Keratinocyte (primary cell): ENCODE measurements at places on chromosomes 12 and 14. TPM values are rescaled to one million over a fixed set of nuclear protein-coding genes. Genes with fewer than 3 reads are reported as not detected.

GRCh38 chr12:24905431-24905830 lies 43.5 kb downstream of the BCAT1 start:
- no peaks in the 10 kb centered on the region for H3K36me3 ChIP-seq
- H3K27me3 ChIP-seq, result no peaks in the 10 kb centered on the region
- DNase-seq, result no peak
- peaks cover 29% of the 10 kb centered on the region for H3K4me1 ChIP-seq

GRCh38 chr12:119181944-119182343 lies 3.2 kb downstream of the HSPB8 start:
- peaks cover 25% of the 10 kb centered on the region for H3K4me1 ChIP-seq
- no peaks in the 10 kb centered on the region for H3K36me3 ChIP-seq
- H3K27ac ChIP-seq, result no peak overlapping the region

CARMIL3 gene
- 0.02 to 0.76 TPM (median 0.12 TPM) in 3 replicates for polyA plus RNA-seq

- H3K36me3 ChIP-seq, result no peaks in the 10 kb centered on the region
- no peak overlapping the region for H3K27ac ChIP-seq
- no peak overlapping the region for H3K4me3 ChIP-seq
- peaks cover 5% of the 10 kb centered on the region for H3K27me3 ChIP-seq
Measured at GRCh38 chr14:72701605-72702004, 192.3 kb downstream of the DPF3 start.

DNA sequence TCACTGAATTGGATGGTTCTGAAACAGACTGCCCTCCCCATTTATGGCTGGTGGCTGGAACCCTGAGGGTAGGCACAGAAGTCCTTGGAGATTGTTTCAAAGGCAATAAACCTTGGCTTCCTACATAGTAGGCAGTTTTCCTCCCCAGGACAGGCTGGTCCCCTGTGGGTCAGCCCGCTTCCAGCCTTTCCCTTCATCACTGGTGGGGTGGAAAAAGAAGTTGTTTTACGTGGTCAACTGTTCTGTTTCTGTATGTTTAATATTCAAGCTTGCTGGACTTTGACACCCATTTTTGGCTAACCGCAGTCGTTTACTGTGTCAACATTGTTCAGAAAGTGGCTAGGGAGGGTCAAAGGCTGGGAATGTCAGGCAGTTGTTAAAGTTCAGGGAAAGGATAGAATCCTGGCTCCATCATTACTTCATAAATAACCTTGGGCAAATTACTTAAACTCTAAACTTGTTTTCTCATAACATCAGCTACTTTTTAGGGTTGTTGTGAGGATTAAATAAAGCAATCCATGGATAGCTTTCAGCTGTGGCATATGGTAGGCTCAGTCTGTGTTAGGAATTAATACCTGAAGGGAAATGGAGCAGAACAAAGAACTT lies 2.4 kb downstream of the KLHDC2 start:
- no peak overlapping the region for H3K27ac ChIP-seq
- no peak overlapping the region for H3K4me3 ChIP-seq
- H3K27me3 ChIP-seq, result no peaks in the 10 kb centered on the region
- DNase-seq, result no peak
- no peaks in the 10 kb centered on the region for H3K36me3 ChIP-seq

GRCh38 chr14:63715360-63715759 lies 12.5 kb downstream of the SGPP1 start:
- H3K27ac ChIP-seq, result no peak overlapping the region
- DNase-seq, result no peak
- peaks cover 11% of the 10 kb centered on the region for H3K4me1 ChIP-seq

DNA sequence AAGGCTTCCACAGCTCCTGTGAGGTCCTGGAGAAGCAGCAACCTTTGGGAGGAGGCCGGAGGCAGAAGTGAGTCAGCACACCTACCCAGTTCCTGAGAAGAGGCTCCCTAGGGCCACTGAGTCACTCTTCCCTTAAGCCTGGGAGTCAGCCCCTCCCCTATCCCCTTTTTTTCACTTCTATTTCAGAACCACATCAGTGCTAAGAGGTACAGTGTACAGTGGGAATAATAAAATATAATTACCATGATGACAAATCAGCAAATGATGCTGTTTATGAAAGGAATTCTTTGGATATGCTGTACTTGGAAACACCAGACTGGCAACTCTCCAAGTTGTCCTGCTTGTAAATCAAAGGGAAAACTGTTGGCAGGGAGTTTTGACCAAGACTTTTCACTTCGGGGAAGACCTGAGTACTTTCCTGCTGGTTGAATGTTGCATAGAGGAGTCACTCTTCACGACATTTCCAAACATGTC lies 7.8 kb upstream of the TBPL2 start:
- no peaks in the 10 kb centered on the region for H3K27me3 ChIP-seq
- H3K27ac ChIP-seq, result peak overlapping the region; percentile 73
- H3K36me3 ChIP-seq, result no peaks in the 10 kb centered on the region
- H3K4me3 ChIP-seq, result no peak overlapping the region
- H3K4me1 ChIP-seq, result peaks cover 50% of the 10 kb centered on the region
- DNase-seq, result peak; percentile 92

GRCh38 chr12:89544681-89545184 lies 18.9 kb upstream of the POC1B start:
- no peaks in the 10 kb centered on the region for H3K36me3 ChIP-seq
- no peak for DNase-seq
- no peak overlapping the region for H3K4me3 ChIP-seq
- H3K27me3 ChIP-seq, result no peaks in the 10 kb centered on the region

GRCh38 chr14:23406244-23406643 lies 1.8 kb downstream of the MYH6 start:
- H3K4me1 ChIP-seq, result no peaks in the 10 kb centered on the region
- no peak overlapping the region for H3K4me3 ChIP-seq
- H3K27me3 ChIP-seq, result peaks cover 12% of the 10 kb centered on the region

KRT86 gene
- polyA plus RNA-seq, result 0.03 TPM in 1 of 3 replicates, not detected in the others

DNA sequence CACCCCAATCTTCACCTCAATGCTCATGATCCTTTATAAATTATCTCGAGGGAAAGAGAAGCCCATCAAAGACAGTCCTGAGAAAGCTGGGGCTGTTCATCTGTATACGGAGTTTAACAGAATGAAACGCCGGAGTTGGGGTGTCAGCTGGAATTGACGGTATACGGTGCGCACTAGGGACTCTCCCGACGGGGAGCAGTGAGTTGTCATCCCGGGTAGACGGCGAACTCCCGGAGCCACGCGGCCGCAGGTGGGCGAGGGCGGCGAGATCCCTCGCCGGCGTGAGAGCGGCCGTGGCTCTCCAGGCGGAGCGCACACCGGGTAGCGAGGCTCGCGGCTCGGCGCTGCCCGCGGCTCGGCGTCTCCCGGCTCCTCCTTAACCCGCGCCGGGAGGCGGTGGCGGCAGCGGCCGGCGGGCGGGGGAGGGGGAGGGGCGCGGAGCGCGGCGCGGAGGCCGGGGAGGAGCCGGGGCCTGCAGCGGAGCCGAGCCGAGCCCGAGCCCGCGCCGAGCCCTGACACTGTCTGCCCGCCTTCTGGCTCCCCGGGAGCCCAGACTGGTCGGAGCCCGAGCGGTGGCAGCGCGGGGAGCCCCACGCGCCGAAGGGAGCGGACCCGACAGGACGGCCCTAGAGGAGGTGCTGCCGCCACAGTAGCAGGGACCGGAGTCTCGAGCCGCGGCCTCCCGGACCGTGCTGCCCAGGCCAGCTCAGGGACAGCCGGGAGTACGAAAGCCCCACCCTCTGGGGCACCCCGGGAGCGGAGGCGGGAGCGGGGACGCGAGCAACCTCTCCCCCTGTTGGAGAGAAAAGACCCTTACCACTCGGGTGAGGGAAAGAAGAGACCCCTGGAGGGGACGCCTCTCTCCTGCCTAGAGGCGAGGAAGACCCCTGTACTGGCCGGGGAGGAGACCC lies at the start of gene FOXJ2:
Gene FOXJ2 (plus strand): TSS at position 475 of the 911 bp plus-strand sequence. CDS start 7,117 bp downstream, outside the sequence.
- H3K4me1 ChIP-seq, result peaks cover 42% of the 10 kb centered on the region
- peaks cover 3% of the 10 kb centered on the region for H3K36me3 ChIP-seq
- H3K27ac ChIP-seq, result peak within 1 kb of the TSS; percentile 87
- no peak for DNase-seq
- H3K27me3 ChIP-seq, result no peaks in the 10 kb centered on the region

DNA sequence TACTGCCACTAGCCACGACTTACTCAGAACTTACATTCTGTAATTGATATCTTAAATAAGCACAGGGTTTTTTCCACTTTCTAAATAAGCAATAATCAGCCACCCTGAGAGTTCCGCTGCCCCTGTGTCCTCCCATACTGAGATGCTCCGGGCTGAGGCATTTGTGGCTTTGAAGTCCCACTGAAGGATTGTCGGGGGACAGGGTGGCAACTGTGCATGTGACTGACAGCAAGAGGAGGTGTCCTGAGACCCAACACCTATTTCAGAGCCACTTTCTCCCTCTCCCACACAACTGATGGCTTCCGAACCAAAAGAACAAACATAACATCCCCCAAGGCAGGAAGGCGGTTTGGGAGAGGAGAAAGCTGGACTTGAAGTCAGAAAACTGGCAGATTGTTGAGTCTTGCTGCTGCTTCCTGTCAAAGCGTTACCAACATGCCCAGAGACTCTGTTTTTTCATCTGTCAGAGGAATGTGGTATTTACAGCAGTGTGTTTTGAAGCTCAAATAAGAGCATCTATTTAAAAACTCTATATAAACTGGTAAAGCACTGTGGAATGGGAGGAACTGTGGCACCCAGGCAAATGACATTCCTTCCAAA lies 157.9 kb upstream of the FKBP4 start:
- no peak overlapping the region for H3K27ac ChIP-seq
- H3K4me1 ChIP-seq, result peaks cover 4% of the 10 kb centered on the region
- H3K27me3 ChIP-seq, result peaks cover 3% of the 10 kb centered on the region
- no peak overlapping the region for H3K4me3 ChIP-seq
- no peaks in the 10 kb centered on the region for H3K36me3 ChIP-seq

DNA sequence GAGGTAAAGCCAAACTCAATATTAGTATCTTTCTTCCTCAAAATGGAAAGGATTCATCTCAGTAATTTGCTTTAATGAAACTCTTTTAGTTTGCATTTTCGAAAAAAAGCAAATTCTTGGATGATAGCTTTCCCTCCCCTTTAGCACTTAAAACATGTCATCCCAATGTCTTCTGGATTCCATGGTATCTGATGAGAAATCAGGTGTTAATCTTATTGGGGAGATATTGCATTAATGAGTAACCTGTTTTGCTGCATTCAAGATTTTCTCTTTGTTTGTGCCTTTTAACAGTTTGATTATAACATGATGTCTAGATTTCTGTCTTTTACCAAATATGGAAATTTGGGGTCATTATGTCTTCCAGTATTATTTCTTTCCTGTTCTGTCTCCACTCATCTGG lies 405.1 kb upstream of the FOXG1 start:
- no peak overlapping the region for H3K27ac ChIP-seq
- H3K4me1 ChIP-seq, result no peaks in the 10 kb centered on the region
- no peak for DNase-seq
- no peak overlapping the region for H3K4me3 ChIP-seq
- H3K36me3 ChIP-seq, result no peaks in the 10 kb centered on the region

GRCh38 chr14:37140176-37140575 lies 32.2 kb downstream of the SLC25A21 start:
- H3K27me3 ChIP-seq, result no peaks in the 10 kb centered on the region
- H3K27ac ChIP-seq, result no peak overlapping the region
- H3K4me3 ChIP-seq, result no peak overlapping the region
- H3K4me1 ChIP-seq, result no peaks in the 10 kb centered on the region

GRCh38 chr14:57085801-57086200 lies 182.9 kb downstream of the EXOC5 start:
- no peak overlapping the region for H3K27ac ChIP-seq
- no peaks in the 10 kb centered on the region for H3K36me3 ChIP-seq
- no peak for DNase-seq
- H3K4me3 ChIP-seq, result no peak overlapping the region
- H3K27me3 ChIP-seq, result no peaks in the 10 kb centered on the region
- H3K4me1 ChIP-seq, result no peaks in the 10 kb centered on the region

TESPA1 gene
- polyA plus RNA-seq, result 0.08 TPM in 1 of 3 replicates, not detected in the others

DNA sequence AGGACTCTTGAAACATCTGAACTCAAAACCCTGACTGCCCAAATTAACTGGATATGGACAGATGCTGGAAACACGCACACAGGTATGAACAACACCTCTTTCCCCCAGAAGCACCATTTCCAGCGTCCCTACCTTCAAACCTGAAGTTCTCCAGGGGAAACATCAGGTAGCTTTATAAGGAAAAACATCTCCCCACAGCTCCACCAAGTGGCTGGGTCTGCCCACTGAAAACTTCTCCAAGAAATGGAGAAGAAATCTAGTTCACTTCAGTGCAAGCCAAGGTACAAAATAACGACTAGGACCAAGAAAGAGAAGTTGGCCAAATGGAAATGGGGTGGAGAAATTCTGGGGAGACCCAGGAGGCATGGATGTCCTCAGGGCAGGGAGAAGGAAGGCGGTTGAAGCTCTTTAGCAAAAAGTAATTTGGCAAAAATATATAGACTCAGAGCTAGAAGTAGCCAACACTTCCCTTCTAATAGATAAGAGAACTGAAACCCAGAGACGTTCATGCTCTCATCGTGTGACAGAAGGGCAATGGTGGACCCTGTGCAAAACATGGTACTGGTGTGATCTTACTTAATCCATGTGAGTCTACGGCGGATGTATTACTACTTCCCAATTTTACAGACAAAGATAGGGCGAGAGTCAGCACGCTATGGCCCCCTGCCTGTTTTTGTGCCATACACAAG lies 10.5 kb upstream of the NUAK1 start:
- no peaks in the 10 kb centered on the region for H3K36me3 ChIP-seq
- H3K27me3 ChIP-seq, result no peaks in the 10 kb centered on the region
- H3K27ac ChIP-seq, result no peak overlapping the region
- no peak for DNase-seq

LAG3 gene
- polyA plus RNA-seq, result 0.09 to 0.14 TPM (median 0.09 TPM) in 3 replicates

GRCh38 chr12:132827763-132828703 lies 636 bp downstream of the GOLGA3 start:
- peaks cover 22% of the 10 kb centered on the region for H3K36me3 ChIP-seq
- peak overlapping the region; percentile 92 for H3K27ac ChIP-seq
- H3K27me3 ChIP-seq, result no peaks in the 10 kb centered on the region
- H3K4me1 ChIP-seq, result peaks cover 15% of the 10 kb centered on the region
